ENCODE measurements at places on chromosomes 1 and 21. TPM values are rescaled to one million over a fixed set of nuclear protein-coding genes. Genes with fewer than 3 reads are reported as not detected.

The FCRLB gene
- total RNA-seq, result 0.40 TPM

The HES2 gene
- total RNA-seq, result not detected

DNA sequence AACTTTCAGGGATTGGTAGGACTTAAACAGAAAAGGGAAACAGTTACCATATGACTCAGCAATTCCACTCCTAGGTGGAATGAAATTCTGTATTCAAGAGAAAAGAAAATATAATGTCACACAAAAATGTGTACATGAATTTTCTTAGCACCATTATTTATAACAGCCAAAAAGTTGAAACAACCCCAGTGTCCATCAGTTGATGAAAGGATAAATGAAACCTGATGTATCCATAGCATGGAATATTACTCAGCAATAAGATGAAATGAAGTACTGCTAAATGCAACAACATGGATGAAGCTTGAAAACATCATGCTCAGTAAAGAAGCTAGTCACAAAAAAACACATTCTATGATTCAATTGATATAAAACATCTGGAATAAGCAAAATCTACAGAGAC, 15.5 kb downstream of the EEIG2 start:
- no peaks in the 10 kb centered on the region for H3K27me3 ChIP-seq
- DNase-seq, result no peak
- no peaks in the 10 kb centered on the region for H3K36me3 ChIP-seq
- H3K4me3 ChIP-seq, result no peak overlapping the region
- no peak overlapping the region for H3K27ac ChIP-seq

The TMEM82 gene
- total RNA-seq, result not detected

The ANKRD65 gene
- total RNA-seq, result 16.1 TPM
